ENCODE measurements at places on chromosomes 7 and 10.

DNA sequence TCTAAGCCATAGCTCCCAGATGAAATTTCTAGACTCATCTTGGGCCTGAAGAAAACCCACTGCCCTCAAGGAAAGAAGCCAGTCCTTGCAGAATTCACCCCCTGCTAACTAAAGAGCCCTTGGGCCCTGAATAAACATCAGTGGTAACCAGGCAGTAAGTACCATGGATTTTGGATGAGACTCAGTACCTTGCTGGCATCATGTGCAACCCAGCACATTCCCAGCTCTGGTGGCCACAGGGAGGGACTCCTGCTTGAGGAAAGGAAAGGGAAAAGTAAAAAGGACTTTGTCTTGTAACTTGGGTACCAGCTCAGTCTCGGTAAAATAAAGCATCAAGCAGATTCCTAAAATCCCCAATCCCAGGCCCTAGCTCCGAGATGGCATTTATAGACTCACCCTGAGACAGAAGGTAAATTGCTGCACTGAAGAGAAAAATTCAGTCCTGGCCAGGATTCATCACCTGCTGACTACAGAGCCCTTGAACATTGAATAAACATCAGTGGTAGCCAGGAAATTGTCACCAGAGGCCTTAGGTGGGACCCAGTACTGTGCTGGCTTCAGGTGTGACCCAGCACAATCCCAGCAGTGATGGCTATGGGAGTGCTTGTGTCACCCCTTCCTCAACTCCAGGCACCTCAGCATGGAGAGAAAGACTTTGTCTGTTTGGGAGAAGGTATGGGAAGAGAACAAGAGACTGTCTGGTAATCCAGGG is 31.2 kb upstream of the SFTPD start:
- DNase-seq = no peak

- no peak for DNase-seq
Measured at GRCh38 chr7:152986376-152986775, 226.8 kb downstream of the ACTR3B start.

GRCh38 chr10:130025811-130026485 is 61.9 kb upstream of the EBF3 start:
- DNase-seq = no peak

DNA sequence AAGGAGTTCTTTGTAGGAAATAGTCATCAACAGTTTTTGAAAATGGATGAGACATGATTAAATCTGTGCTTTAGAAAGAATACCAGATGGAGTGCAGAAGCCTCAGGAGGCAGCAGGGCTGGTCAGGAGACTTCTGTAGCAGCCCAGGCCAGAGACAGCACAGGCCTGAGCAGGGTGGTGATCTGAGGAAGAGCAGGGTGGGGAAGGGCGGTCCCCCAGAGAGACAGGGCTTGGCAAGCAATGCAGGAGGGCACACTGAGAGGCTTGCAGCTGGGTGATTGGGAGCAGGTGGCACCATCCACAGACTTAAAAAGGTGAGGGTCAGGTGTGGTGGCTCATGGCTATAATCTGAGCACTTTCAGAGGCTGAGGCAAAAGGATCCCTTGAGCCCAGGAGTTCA is 4.3 kb upstream of the SMKR1 start:
- no peak for DNase-seq

- no peak for DNase-seq
Measured at GRCh38 chr10:31073996-31074721, 42.5 kb upstream of the ZNF438 start.

DNA sequence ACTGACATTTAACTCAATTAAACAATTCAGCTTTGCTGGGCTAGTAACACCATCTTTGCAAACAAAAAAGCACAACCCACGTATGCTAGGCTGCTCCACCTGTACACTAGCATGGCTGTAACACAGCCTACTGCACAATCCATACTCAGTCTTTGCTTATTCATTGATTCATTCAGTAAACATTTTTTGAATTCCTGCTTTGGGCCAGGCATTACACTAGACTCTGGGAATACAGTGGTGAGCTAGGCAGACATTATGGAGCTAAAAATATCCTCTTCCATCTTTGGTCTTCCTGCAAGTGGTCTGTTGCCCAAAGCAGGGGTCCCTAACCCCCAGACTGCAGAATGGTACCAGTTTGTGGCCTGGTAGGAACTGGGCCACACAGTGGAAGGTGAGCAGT is 9.9 kb downstream of the CNNM1 start:
- DNase-seq = no peak

DNA sequence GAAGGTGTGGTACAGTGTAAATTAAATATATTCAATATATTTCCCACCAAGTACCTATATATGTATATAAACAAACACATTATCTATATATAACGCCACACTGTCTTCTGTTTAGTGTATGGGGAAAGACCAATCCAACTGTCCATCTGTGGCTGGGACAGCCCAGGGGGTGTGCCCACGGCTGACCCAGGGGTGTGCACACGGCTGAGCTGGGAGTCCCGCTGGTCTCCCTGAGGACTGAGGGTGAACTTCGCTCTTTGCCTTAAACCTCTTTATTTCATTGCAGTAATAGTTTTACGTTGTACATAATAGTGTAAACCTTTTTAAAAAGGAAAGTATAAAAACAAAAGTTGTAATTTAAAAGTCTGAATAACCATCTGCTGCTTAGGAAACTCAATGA is 6.3 kb downstream of the EN2 start:
- no peak for DNase-seq

DNA sequence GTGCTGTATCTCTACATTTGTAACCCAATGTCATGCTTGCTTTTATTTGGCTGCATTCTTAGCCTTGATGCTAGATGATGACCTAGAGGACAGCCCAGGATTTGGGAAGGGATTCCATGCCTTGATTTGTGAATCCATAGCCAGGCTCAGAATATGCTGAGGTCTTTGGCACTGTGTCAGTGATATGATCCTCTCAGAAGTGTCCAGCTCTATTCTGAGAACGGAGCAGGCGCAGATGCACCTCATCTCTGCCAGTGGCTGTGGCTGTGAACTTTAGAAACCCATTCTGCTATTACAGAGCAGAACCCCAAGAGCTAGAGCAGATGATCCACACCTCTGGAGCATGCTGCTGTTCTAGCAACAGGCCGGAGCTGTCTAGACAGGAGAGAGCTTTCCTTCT is 212.8 kb downstream of the TRIL start:
- DNase-seq = no peak

DNA sequence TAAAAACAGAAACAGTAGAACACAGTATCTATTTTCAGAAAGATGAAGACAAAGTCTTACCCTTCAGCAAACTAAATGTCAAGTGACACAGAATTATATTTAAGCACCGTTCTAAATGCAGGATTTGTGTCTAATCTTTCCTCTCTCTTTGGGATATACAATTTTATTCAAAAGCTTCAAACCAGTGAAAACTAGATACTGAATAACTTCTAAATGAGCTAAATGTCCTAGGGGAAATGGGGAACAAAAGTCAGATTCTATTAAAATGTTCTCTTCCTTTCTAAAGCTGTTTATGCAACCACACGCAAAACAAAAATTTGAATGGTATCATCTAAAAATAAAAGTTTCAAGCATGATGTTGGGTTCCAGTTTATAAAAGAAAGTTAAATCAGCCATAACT is 136.4 kb upstream of the AOAH start:
- no peak for DNase-seq

- DNase-seq = peak; percentile 70
Measured at GRCh38 chr10:9613338-9614075, 1404.2 kb upstream of the CELF2 start.

DNA sequence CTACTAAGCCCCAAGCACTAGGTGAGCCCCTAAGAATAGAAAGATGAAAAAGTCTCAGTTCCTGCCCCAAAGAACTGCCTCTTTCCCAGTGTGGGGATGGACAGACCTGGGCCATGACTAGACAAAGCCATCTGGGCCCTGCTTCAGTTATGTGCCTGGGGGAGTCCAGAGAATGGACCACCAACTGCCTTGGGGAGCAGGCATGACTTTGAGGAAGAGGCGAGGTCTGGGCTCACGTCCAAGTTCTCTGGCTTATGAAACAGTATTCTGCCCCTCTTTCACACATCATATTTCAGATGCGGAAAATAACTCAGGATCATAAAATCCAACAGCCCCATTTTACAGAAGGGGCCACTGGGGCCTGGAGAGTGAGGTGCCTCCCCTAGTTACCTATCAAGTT is 80.3 kb downstream of the PLXNA4 start:
- peak; percentile 71 for DNase-seq

- DNase-seq = no peak
Measured at GRCh38 chr7:75988568-75989499, 5.6 kb downstream of the TMEM120A start.

GRCh38 chr10:14652816-14653215 is 121.9 kb downstream of the FAM107B start:
- DNase-seq = no peak

GRCh38 chr7:153090764-153091163 is 331.2 kb downstream of the ACTR3B start:
- DNase-seq = no peak

DNA sequence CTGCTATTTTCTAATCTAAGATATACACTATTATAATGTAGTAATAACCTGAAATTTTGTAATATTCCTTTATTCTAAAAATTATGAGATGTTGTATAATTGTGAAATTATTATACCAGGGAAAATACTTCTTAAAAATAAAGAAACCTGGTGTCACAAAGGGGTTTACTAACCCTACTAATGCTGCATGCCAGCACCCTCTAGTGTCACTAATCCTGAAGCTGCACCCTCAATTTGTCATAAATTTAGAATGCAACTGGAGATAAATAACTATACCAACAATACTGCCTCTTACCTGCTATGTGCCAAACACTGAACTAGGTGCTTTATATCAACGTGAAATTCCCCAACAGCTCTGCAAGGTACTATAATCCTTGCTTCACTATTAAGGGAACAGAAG is 30.8 kb downstream of the TM9SF3 start:
- DNase-seq = peak; percentile 62

DNA sequence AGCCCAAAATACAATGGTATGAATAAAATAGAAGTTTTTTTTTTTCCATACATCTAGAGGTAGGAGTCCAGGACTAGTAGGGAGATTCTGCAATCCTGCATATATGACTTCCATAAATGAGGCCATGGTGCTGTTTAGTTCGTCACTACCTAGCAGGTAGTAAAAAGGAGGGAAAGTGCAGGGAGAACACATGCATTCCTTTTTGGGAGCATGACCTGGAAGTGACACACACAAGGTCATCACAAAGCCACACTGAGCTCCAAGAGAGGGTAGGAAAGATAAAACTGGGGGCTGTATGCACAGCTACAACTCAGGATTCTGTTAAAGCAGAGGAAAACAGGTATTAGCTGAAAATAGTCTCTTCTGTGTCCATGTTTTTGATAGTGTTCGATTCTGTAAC is 2.2 kb downstream of the CROT start:
- DNase-seq = no peak

DNA sequence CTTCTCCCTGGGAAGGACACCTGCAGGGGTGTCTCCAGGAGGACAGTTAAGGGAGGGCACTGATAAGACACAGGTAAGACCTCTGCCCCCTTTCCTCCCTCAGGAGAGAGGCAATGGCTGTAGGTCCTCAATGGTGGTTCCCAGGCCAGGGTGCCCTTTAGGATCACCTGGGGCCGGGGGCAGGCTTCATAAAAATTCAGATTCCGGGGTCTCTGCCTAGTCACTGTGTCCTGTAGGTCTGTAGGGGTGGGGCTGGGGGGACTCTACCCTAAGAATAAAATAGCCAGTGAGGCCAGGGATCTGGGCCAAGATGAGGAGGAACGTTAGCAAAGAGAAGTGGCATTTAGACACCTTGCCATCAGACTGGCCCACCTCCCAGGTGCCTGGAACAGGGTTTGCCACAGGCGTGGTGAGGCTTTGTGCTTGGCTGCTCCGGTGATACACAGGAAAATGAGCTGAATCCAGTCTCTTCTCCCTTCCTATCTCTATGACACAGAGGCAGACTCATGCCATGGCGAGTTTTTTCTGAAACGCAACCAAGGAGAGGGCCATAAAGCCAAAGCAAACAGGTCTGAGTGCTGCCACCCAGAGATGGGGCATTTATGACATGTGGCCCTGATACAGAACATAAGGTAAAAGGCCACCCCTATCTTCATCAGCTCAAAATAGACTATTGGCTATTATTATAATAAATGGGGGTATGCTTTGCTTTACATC is 52.6 kb downstream of the SH3PXD2A start:
- no peak for DNase-seq

DNA sequence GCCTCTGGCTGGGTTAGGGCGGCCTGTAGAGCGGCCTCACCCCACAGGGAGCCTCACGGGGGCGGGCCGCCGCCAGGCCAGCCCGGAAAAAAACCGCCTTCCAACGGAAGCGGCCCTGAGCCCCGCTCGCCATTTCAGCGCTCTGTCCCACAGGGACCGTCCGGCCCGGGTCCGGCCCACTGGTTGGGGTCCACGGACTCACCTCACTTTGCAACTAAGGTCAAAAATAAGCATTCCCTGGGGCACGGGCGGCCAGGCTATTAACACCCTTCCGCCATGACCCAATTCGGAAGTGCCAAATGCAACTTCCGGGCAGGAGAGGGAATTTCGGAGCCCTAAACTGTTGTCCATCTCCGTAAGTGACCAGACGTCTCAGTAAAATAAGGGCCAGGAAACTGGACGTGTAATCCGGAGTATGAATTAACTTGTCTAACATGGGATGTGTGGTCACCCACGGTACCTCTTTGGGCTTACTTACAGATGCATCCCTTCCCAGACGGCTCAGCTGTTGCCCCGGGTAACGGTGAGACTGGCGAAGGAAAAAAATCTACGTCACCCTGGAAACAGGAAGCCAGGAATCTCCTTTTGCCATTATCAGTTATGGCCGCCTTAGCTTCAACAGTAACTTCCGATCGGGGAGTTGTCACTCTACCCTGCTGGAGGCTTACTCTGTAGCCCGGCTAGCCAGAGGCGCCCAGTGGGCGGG is at the start of gene BBIP1:
Gene BBIP1, minus strand, starts transcription at position 538 of the 706 bp plus-strand sequence. CDS start 1,023 bp downstream, outside the sequence.
- DNase-seq = no peak

GRCh38 chr10:33863352-33863751 is 528.9 kb upstream of the NRP1 start:
- DNase-seq = no peak

DNA sequence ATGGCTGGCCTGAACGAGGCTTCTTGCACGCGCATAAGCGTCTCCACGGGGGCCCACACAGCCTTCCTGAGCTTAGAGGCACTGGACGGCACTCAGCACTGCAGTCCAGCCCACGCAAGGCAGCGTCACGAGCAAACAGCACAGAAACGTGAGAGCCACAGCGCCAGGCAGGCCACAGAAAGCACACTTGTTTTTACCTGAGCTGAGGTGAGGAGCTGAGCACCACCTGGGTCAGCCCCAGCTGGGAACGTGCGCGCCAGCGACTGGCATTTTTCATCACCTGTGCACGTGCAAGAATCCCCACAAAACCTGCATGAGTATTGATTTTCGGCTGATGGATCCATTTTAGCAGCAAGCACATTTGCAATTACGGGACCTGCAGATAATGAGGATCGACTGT is 26.7 kb downstream of the IQCE start:
- no peak for DNase-seq

Measured in hematopoietic multipotent progenitor cell treated with erythropoietin and hydrocortisone succinate and interleukin-3 and kit ligand, for 4 days (in vitro differentiated cells).